WTC11 (cell line): ENCODE measurements at places on chromosomes 11 and 22.

DNA sequence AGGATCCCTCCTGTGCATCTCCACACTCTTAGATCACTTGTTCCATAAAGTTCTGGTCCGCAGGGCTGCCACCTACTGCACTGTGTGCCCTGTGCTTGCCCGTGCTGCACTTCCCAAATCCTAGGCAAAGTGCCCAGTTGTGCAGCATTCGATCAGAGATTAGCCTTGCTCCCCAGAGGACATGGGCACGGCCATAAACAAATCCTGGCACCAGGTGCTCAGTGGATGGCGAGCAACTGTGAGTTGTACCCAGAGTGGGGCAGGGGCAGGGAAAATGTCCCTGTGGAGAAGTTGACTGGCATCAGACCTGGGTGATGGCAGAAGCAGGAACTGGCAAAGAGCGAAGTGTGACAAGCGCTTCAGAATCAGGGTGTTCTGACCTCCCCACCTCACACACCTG, 4.7 kb downstream of the FADS2 start:
- DNase-seq = no peak

DNA sequence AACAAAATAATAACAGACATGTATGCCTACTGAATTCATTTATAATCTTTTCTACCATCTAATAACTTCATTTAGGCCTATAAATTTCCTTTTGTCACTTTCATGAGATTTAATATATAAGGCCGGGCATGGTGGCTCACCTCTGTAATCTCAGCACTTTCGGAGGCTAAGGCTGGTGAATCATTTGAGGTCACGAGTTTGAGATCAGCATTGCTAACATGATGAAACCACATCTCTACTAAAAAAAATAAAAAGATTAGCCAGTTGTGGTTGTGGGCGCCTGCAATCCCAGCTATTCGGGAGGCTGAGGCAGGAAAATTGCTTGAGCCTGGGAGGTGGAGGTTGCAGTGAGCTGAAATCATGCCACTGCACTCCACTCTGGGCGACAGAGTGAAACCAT, 14.2 kb upstream of the NTM start:
- no peak for DNase-seq

DNA sequence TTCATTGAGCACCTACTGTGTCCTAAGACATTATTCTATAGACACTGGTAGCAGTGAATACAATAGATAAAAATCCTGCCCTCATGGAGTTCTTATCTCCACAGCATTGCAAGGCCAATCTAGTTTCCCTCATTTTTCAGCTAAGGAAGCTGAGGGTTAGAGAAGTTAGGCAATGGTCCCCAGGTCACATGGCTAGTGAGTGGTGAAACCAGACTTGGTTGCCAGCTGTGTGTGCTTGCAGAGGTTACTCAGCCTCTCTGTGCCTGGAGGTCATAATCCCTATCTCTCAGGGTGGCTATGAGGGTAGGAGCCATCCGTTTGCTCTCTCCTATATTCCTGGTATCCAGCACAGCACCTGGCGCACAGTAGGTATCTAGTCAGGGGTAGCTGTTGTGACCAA, 147.7 kb upstream of the SEZ6L start:
- DNase-seq = no peak

DNA sequence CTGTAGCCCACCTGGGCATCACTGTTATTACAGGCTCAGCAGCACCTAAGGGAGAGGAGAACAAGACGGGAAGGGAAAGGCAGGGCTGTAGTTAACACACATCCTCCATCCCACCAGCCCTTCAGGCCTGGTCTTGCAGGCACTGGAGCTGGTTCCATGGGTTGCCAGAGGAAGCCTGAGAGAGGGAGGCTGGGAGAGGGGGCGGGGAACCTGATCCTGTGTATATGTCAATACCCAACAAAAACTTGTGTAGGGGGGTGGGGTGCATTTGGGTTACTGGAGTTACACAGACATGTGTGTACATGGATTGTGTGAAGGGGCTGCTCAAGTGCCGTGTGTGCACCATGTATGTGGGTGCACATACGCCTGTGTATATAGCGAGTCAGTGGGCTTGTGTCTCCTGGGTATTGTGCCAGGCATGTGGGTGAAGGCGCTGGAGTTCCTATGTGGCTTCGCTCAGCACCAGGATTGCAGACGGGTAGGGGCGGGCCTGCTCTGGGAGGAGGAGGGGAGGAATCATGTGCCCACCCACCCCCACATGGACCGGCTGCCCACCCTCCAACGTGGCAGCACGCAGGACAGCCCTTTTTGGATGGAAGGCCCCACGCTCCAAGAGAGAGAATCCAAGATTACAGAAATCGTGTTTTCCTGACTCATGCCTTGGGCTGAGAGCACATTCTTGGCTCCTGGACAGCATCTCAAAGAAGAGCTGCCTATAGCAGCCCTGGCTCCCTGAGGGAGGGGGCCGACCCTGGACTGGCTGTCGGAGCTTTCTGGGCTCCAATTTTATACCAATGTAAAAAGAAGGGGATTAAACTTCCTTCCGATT, 4.2 kb upstream of the SERPINH1 start:
- no peak for DNase-seq

GRCh38 chr22:25845985-25846745, 104.2 kb downstream of the MYO18B start:
- DNase-seq = no peak

GRCh38 chr22:39498802-39499201, 3.3 kb upstream of the MIEF1 start:
- DNase-seq = no peak

- no peak for DNase-seq
Measured at GRCh38 chr11:95337972-95338429, 107.0 kb upstream of the SESN3 start.

- DNase-seq = peak; percentile 31
Measured at GRCh38 chr11:2687782-2688191, 12.0 kb downstream of the KCNQ1OT1 start.

DNA sequence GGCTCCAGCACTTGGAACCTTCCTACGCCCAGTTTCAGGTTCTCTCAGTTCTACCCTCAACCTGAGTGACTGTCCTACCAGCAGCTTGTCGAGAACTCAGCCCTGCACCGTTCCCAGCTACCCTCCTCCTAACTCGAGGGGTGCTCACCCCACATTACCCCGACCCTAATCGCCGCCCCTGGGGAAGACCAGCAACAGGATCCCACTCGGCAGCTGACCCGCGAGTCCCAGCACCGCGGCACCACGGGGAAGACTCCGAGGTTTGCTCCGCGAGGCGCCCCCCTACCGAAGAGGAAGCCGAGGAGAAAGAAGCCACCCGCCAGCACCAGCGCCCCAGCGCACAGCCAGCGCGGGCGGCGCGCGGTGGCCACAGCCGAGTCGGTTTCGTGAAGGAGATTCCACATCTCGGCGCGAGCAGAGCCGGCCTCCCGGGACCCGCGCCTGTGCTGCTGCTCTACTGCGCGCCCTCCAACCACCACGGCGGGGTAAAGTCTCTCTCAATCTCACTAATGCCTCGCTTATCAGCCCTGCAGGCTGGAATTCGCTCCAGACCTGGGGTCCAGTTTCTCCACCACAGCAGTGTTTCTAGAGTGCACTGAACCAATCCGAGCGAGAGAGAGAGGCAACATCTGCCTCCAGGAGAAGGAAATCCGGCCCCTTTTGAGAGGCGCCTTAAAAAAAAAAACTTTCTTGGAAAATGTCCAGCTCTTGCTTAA, at the start of gene FOLH1:
Gene FOLH1, minus strand, starts transcription at position 597 of the 716 bp plus-strand sequence. Its CDS starts 193 bp downstream, at position 404.
- DNase-seq = no peak
